ENCODE measurements at places on chromosomes 5 and 9. TPM values are rescaled to one million over a fixed set of nuclear protein-coding genes. Genes with fewer than 3 reads are reported as not detected.

DNA sequence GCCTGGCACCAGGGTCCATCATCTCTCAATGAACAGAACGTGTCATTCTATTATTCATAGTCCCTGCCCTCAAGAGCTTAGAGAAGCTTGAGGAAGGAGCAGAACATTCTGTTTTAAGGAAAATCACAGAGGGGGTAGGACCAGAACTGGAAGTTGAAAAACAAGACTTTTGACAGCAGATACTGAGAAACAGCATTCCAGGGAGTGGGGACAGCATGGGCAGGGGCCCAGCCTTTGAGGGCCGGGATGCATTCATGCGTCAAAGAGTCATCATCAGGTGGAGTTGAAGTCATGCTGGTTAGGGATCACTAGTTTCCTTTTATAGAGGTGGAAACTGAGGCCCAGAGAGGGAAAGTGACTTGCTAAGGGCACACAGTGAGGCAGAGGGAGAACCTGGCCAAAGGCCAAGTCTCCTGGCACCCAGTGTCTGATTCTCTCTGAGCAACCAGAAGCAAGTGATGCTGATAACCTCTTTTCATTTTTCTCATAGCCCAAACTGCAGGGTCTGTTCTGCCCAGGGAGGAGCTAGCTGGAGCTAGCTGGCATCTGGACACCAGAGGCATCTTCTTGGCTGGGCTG, 41.5 kb upstream of the STXBP1 start:
- DNase-seq: no peak

GRCh38 chr9:20442461-20443319, 179.6 kb downstream of the MLLT3 start:
- DNase-seq: no peak

C9 gene
- not detected for total RNA-seq

POLK gene
- 30.4 TPM for total RNA-seq

- no peak for DNase-seq
Observed at GRCh38 chr5:136639616-136640015, 274.3 kb upstream of the TRPC7 start.

GRCh38 chr5:100406640-100407039, 128.5 kb upstream of the FAM174A start:
- DNase-seq: no peak

FOXE1 gene
- not detected for total RNA-seq

DNA sequence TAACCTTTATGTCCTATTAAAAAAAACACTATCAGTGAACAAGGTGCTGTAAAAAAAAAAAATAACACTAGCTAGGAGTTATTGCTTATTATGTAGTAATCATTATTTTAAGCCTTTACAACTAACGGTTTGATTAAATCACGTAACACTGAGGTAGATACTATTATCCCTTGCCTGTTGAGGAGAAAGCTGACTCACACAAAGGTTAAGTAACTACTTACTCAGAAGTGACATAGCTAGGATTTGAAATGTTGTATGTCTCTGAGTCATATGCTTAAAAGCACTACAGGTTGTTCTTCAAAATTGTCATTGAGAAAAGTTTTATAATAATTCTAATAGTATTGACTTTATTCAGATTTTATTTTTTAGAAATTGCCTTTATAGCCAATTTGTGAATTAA, 8.8 kb downstream of the TENT2 start:
- DNase-seq: no peak

TEX53 gene
- not detected for total RNA-seq

Measured in CD4-positive, alpha-beta memory T cell (primary cell).